ENCODE measurements at places on chromosomes 16 and 17.

- no peak for DNase-seq
Observed at GRCh38 chr17:31225831-31226230, 71.2 kb downstream of the OMG start.

- DNase-seq = no peak
Observed at GRCh38 chr17:9116861-9117568, 95.7 kb downstream of the NTN1 start.

- no peak for DNase-seq
Observed at GRCh38 chr16:53785044-53785443, 81.1 kb downstream of the FTO start.

DNA sequence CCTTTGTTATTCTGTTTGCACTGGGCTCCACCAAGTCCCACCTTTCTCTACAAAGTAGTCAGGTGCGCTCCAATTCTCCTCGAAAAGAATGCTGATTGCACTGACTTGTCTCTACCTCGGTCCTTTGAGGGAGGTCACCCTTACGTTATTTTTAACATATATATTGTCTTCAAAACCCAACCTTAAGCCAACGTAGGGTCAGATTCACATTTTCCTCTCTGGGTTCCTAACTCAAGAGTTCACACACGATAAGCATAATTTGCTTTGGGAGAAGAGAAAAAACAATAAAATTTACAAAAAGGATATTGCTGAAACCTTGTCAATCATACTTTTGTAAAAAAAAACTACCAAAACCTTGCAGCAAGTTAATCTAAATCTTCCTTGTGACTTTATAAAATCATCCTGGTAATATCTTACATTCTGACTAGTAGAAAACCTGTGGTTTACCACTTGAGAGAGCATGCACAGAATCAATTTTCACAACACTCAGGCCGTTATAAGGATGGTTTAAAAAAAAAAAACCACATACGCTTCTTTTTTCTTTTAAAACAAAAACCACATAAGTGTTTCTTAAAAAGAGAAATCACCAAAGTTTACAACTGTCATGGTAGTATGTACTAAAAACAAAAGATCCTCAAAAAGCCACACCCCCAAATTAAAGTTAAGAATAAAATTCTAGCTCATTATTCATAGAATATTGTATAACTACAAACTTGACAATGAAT is 72.2 kb upstream of the TRAP1 start:
- DNase-seq = no peak

GRCh38 chr17:62757500-62757951 is 50.6 kb downstream of the MARCHF10 start:
- DNase-seq = no peak
